Skin of body (tissue), 3 donors: ENCODE measurements at places on chromosomes 3 and 15. TPM values are rescaled to one million over a fixed set of nuclear protein-coding genes. Genes with fewer than 3 reads are reported as not detected.

GRCh38 chr15:64284042-64284441 is 71.9 kb downstream of the CSNK1G1 start:
- no peak for DNase-seq

GRCh38 chr3:121072133-121072532 is 164.1 kb downstream of the STXBP5L start:
- DNase-seq: no peak

DNA sequence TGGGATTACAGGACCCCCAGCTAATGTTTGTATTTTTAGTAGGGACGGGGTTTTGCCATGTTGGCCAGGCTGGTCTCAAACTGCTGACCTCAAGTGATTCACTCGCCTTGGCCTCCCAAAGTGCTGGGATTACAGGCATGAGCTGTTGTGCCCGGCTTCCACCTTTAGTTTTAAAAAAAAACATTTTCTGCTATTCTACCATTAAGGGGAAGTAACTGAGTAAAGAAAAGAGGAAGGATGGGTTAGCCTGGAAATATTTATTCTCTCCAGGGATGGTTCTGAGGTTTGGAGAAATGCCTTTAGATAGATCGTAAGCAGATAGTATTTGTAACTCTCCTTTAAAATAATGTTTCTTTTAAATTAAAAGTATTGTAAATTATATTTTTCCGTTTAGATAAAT is 3.1 kb downstream of the AP4E1 start:
- DNase-seq: no peak

DNA sequence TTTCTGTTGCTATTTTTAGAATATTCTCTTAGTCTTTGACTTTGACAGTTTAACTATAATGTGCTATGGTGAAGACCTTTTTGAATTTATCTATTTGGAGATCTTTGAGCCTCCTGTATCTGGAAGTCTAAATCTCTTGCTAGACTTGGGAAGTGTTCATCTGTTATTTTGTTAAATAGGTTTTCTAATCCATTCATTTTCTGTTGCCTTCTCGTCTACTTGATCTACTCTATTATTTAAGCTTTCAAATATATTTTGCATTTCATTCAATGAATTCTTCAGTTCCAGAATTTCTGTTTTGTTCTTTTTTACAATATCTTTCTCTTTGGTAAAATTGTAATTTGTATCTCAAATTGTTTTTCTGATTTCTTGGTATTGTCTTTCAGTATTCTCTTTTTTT is 47.8 kb downstream of the LEKR1 start:
- no peak for DNase-seq

GRCh38 chr3:36677331-36678007 is 86.9 kb downstream of the DCLK3 start:
- DNase-seq: no peak

DNA sequence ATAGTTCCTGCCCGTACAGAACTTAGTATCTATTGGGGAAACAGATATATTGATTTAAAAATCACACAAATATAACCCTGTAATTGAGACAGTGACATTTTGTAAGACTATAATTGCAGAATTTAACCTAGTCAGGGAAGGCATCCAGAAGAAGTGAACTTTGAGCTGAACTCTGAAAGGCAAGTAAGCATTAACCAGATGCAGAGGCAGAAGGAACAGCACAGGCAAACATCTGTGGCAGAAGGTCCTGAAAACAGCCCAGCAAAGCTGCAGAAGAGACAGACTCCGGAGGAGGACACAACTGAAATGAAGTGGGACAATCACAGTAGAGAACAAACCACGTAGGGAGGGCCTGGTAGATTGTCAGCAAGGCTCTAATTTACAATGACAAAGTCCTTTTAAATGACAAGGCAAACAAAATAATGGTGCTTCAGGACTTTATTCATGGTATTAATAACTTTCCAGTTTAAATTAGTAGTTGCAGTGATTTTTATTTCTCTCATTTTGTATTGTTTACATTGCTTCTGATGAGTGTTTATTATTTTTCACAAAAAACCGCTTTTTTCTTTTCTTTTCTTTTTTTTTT is 14.5 kb downstream of the BCL2A1 start:
- no peak for DNase-seq

DNA sequence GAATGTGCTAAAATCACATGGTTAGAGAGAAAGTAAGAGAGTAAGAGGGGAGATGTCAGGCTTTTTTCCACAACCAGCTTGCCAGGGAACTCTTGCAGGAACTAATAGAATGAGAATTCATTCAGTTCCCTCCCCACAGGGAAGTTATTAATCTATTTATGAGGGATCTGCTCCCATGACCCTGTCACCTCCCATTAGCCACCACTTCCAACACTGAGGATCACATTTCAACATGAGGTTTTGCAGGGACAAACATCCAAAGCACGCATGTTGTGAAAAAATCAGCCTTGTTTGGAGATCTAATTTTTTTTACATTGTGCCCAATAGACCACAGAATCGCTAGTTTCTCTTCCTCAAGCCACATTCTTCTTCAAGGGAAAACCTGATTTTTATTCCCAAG is 904.0 kb downstream of the TBL1XR1 start:
- no peak for DNase-seq

Gene FILIP1L
- 40.1 TPM for total RNA-seq

Gene BNC1
- total RNA-seq: 9.2 TPM

Gene DUOXA2
- not detected for total RNA-seq

Gene SEMA5B
- total RNA-seq: 8.6 TPM
